DND-41 (cell line): ENCODE measurements at places on chromosomes 1 and 21.

- H3K27me3 ChIP-seq = no peaks in the 10 kb centered on the region
- H3K27ac ChIP-seq = no peak overlapping the region
- 0 out of 2 replicates have a peak, but pooled peaks cover 8% of the 10 kb centered on the region for H3K36me3 ChIP-seq
- no peaks in the 10 kb centered on the region for H3K4me1 ChIP-seq
- no peak overlapping the region for H3K4me3 ChIP-seq
Measured at GRCh38 chr1:28074892-28075511, 13.4 kb downstream of the EYA3 start.

- DNase-seq = peak; percentile 49
- 0 out of 2 replicates have a peak, but pooled peaks cover 3% of the 10 kb centered on the region for H3K4me1 ChIP-seq
- no peak overlapping the region for H3K4me3 ChIP-seq
- no peaks in the 10 kb centered on the region for H3K27me3 ChIP-seq
- no peak overlapping the region for H3K27ac ChIP-seq
Measured at GRCh38 chr21:32940079-32941014, 85.4 kb upstream of the OLIG2 start.

- H3K36me3 ChIP-seq = no peaks in the 10 kb centered on the region
- no peak for DNase-seq
- H3K4me1 ChIP-seq = peaks cover 53% of the 10 kb centered on the region
- H3K27ac ChIP-seq = no peak overlapping the region
Measured at GRCh38 chr1:222769181-222769580, 32.2 kb downstream of the FAM177B start.

GRCh38 chr1:173590557-173590956 is 12.3 kb downstream of the SLC9C2 start:
- H3K27ac ChIP-seq = no peak overlapping the region
- no peaks in the 10 kb centered on the region for H3K27me3 ChIP-seq
- no peak overlapping the region for H3K4me3 ChIP-seq
- no peaks in the 10 kb centered on the region for H3K4me1 ChIP-seq
- no peaks in the 10 kb centered on the region for H3K36me3 ChIP-seq

DNA sequence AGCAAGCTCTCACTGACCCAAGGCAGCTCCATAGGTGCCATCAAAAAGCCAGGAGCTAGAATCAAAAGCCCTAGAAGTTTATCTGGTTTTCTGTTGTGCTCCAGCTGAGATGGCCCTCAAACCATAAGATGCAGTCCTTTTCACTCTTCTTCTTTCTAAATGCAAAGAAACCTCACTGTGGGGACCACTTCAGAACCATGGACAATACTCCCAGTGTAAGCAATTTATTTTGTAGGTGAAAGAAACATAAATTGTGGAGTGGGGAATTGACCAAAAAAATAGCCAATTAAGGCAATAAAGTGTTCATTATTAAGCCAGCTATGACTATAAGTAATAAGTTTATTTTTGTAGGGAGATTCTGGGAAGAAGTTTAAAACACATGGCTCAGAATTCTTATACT is 1399.9 kb downstream of the PLA2G4A start:
- H3K36me3 ChIP-seq = no peaks in the 10 kb centered on the region
- no peak overlapping the region for H3K4me3 ChIP-seq
- no peak overlapping the region for H3K27ac ChIP-seq
- H3K4me1 ChIP-seq = no peaks in the 10 kb centered on the region
- no peaks in the 10 kb centered on the region for H3K27me3 ChIP-seq
- no peak for DNase-seq

DNA sequence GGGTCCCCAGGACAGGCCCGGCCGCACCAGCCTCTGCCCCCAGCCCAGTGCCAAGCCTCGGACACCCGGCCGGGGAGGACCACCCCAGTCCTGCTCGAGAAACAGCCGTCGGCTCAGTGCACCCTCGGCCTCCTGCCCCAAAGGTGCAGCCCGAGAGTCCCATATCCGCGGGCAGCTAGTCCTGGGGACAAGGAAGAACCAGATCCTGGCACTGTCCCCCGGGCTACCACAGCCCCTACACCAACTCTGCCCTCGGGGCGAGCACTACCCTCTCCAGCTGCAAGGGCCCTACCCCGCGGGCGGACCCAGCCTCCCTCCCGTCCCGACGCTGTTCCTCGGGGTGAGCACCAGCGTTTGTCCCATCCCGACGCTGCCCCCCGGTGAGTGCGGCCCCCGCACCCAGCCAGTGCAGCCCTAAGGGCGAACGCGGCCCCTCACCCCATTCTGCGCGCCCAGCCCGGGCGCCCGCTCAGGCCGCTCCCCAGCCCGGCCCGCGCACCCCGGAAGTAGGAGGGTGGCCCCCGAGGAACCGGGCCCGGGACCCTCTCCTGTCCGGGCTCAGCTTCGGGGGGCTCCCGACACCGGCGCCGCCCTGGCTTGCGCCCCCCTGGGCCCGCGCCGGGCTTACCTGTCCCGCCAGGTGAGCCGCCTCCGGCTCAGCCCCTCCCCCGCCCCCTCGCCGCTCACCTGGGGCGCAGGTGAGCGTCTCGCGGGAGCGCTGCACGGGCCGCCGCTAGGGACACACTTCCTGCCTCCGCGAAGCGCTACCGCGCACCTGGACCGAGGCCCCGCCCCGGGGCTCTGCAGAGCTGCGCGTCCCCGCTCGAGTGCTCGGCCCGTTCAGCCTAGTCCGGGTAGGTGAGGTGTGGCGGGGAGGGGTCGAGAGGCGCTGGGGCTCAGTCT is at the start of gene KDF1:
Gene KDF1 (minus strand): TSS at position 747 of the 903 bp plus-strand sequence. CDS start 8,088 bp downstream, outside the sequence.
- DNase-seq = no peak
- no peaks in the 10 kb centered on the region for H3K4me1 ChIP-seq
- H3K4me3 ChIP-seq = no peak within 1 kb of the TSS
- H3K27me3 ChIP-seq = no peaks in the 10 kb centered on the region

DNA sequence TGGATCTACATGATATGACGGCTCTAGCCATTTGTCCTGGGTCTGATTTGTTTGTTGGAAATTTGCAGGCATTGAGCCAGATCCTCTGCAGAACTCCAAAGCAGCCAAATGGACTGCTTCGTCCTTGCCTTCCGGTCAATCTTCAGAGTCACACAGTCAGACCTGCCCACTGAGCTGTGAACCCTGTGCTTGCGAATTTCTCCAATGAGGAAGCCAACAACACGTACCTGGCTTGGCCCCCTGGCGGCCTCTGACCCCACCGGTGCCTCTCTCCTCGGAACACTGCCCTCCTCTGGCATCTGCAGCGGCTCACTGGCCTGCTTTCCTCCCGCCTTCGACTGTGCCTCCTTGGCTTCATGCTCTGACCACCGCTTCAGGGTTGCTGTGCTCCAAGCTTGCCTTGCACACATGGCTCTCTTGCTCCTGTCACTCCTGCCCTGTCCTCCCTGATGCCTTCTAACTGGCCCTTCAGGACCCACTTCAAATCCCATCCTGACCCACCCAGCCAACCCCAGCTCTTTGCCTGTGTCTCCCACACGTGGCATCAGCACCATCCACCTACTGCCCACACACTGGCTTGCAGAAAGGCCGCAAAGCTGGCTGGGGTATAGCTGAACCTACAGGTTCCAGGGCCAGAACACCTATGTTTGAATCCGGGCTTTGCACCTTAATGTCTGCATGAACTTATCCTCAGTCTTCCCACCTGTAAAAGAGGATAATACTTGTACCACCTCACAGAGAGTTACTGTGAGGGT is 128.2 kb downstream of the KCNN3 start:
- peaks cover 38% of the 10 kb centered on the region for H3K27me3 ChIP-seq
- no peak overlapping the region for H3K27ac ChIP-seq
- DNase-seq = no peak
- no peaks in the 10 kb centered on the region for H3K4me1 ChIP-seq

- H3K36me3 ChIP-seq = no peaks in the 10 kb centered on the region
- H3K27me3 ChIP-seq = no peaks in the 10 kb centered on the region
- H3K27ac ChIP-seq = no peak overlapping the region
- DNase-seq = no peak
- H3K4me1 ChIP-seq = no peaks in the 10 kb centered on the region
- no peak overlapping the region for H3K4me3 ChIP-seq
Measured at GRCh38 chr1:185479796-185480195, 162.8 kb upstream of the IVNS1ABP start.

DNA sequence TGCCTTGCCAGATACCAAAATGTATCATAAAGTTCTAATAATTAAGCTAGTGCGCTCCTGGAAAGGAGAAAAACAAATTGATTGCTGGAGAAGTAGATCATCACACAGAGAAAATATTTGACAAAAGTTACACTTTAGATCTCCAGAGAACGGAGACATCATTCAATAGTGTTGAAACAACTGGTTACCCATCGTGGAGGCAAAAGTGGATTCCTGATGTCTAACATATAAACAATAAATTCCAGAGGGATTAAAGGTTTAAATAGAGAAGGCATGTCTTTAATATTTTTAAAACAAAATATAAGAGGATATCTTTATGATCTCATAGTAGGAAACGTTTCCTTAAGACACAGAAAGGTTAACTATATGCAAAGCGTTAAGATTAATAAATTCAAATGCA is 41.0 kb downstream of the NRIP1 start:
- H3K27ac ChIP-seq = no peak overlapping the region
- no peak overlapping the region for H3K4me3 ChIP-seq
- no peaks in the 10 kb centered on the region for H3K27me3 ChIP-seq
- H3K4me1 ChIP-seq = peaks cover 8% of the 10 kb centered on the region; the same call in 1 of the 2 replicates

DNA sequence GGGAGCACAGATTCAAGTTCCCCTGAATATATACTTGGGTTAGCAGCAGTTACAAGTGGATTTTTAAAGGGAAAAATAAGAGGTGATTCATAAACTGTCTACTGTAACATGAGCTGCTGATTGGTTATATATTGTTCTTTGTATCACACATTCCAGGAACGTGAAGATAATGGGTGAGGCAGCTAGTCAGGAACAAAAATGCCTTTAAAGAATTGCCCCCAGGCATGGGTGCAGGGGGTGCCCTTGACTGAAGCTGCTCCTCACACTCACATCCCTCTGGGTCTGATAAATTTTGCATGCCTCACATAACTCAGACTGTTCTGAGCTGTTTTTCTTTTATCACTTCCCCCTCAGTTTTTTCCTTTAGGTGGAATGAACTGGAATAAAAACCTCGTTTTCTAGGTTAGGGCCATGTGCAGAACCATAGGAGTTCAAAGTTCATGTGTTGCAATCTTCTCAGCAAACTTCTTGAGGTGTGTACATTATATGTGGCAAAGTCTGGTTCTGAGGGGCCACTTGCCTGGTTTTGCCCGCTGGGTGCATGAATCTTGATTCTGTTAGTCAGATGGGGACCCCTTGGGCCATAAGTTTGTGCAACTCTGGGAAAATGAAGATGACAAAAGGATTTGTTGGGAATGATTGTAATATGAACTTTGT is 21.1 kb downstream of the TBX19 start:
- no peak overlapping the region for H3K27ac ChIP-seq
- H3K27me3 ChIP-seq = no peaks in the 10 kb centered on the region
- no peaks in the 10 kb centered on the region for H3K36me3 ChIP-seq
- no peak for DNase-seq

DNA sequence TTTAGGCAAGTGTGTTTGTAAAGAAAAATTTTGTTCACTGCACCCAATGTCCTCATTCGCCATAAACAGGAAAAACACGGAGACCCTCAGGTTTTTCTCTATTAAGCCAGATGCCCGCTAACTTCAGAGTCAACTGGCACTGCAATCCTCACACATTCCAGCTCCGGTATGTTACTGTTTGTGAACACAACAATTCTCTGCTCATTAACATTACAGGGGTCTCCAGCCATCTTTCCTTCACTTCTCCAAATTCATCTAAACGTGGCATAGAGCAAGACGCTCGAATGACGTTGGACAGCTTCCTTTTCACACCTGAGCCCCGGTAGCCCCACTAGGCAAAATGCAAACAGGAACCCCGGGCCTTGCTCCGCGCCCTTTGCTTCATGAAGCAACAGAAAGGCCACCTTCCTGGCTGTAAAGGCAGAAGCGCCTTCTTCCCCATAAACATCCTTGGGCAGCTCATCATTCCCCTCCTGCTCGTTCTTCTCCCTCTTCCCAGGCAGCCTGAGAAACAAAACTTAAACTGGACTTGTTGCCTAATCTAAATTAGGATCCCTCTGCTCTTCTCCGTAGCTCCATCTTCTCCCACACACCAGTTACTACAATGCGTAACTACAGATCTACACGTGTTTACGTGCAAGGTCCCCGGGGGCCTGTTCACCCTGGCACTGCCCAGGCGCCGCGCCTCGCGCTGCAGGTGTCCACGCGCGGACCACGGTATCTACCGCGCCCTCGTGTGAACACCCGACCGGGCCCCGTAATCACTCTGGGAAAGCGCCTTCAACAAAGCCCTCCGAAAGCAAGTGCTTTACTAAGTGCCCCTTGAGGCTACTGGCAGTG is 1.2 kb downstream of the LBR start:
- H3K4me3 ChIP-seq = peak overlapping the region; percentile 94
- H3K27me3 ChIP-seq = no peaks in the 10 kb centered on the region
- H3K36me3 ChIP-seq = peaks cover 38% of the 10 kb centered on the region
- peak; percentile 39 for DNase-seq

DNA sequence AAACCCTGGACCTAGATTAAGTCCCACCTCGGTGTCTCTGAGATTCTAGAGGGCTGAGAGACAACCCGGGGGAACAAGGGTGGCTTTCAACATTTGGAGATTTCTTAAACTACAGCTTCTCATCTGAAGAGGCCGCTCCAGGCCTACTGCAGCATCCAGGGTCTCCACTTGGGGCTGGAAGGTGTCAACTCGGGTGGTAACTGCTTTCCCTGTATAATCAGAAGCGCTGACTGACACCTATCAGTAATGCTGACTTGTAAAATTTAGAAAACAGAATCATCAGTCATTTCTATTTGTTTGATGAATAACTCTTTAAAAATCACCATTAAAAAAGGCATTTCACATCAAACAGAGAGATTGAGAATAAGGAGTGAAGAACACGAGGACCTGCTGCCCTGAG is 226.0 kb downstream of the PBX1 start:
- H3K4me1 ChIP-seq = no peaks in the 10 kb centered on the region
- no peak for DNase-seq
- no peak overlapping the region for H3K27ac ChIP-seq
- H3K27me3 ChIP-seq = peaks cover 9% of the 10 kb centered on the region
- no peaks in the 10 kb centered on the region for H3K36me3 ChIP-seq

DNA sequence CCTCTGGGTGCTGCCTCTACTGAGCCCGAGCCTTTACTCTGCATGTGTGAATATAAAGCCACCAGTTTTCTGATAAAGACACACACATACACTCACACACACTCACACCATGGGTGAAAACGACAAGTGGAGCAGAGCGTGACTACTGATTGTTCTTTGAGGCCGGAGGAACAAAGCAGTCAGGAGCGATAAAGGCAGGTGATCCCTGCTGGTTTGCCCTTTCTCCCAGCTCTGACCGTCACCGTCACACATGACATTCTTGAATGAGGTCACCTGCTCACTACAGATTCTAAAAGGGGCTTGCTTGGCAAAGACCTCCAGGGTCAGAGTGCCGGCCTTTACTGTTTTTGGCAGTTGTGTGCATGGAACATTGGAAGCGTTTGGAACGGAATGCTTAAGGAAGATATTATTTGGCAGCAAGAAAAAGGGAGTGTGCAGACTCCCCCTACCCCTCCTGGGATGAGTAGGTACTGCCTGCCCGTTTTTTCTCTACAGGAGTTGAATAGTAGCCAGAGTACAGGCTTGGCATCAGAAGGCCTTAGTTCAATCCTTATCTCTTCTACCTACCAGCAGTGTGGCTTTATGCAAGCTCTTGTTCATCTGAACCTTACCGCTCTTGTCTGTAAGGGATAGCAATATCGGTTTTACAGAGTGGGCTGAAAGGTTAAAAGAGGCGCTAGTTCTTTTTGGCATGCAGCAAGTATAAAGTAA is 79.7 kb downstream of the PBX1 start:
- H3K27me3 ChIP-seq = peaks cover 3% of the 10 kb centered on the region
- DNase-seq = no peak
- H3K27ac ChIP-seq = no peak overlapping the region
- no peak overlapping the region for H3K4me3 ChIP-seq
- H3K4me1 ChIP-seq = no peaks in the 10 kb centered on the region

- H3K36me3 ChIP-seq = no peaks in the 10 kb centered on the region
- DNase-seq = no peak
- no peak overlapping the region for H3K4me3 ChIP-seq
- H3K27ac ChIP-seq = no peak overlapping the region
- no peaks in the 10 kb centered on the region for H3K4me1 ChIP-seq
- no peaks in the 10 kb centered on the region for H3K27me3 ChIP-seq
Measured at GRCh38 chr1:114558544-114558943, 22.9 kb downstream of the BCAS2 start.
